ENCODE measurements at places on chromosomes 5 and 9.

DNA sequence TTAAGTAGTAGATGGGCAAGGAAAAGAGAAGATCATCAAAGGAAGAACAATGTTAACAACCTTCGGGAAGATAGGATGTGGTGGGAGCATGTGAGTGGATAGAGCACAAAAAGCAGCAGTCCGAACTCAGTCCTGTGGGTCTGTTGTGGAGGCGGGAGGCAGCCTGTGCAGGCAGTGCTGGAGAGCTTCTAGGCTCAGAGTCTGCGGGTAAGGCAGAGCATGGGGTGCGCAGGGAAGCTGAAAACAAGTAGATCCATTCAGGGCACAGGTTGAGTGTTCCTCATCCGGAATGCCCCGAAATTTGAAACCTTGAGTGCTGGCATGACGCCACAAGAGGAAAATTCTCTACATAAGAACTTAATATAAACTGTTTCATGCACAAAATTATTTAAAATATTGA lies 84.9 kb downstream of the PPIC start:
- no peaks in the 10 kb centered on the region for H3K4me1 ChIP-seq
- H3K27me3 ChIP-seq = no peaks in the 10 kb centered on the region
- H3K4me3 ChIP-seq = no peak overlapping the region
- no peaks in the 10 kb centered on the region for H3K36me3 ChIP-seq
- DNase-seq = no peak

DNA sequence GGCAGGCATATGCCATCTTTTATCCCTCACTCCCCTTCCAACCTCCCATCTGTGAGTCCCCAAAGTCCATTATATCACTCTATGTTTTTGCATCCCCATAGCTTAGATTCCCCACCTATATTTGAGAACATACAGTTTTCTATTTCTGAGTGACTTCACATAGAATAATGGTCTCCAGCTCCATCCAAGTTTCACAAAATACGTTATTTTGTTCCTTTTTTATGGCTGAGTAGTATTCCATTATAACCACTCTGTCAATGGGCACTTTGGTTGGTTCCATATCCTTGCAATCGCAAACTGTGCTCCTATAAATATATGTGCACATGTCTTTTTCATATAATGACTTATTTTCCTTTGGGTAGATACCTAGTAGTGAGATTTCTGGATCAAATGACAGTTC lies 178.6 kb downstream of the GAS1 start:
- H3K36me3 ChIP-seq = no peaks in the 10 kb centered on the region
- no peak overlapping the region for H3K27ac ChIP-seq
- H3K4me3 ChIP-seq = no peak overlapping the region
- no peaks in the 10 kb centered on the region for H3K4me1 ChIP-seq
- no peak for DNase-seq

DNA sequence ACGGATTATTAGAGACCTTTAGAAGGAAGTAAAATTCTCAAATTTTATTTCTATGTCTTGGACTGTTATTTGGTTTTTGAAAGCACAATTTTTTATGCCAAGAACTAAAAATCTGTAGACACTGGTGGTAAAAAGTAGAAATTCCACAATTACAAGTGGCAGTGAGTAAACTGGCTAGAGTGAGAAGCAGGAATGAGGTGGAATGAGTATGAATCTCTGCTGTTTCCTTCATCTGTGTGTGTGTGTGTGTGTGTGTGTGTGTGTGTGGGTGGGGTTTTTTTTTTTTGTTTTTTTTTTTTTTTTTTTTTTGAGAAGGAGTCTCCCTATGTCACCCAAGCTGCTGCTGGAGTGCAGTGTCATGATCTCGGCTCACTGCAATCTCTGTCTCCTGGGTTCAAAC lies 94.2 kb downstream of the TLE4 start:
- peaks cover 19% of the 10 kb centered on the region for H3K36me3 ChIP-seq
- no peak overlapping the region for H3K4me3 ChIP-seq
- no peak for DNase-seq
- no peaks in the 10 kb centered on the region for H3K27me3 ChIP-seq
- H3K27ac ChIP-seq = no peak overlapping the region

- DNase-seq = no peak
- no peaks in the 10 kb centered on the region for H3K27me3 ChIP-seq
- H3K4me1 ChIP-seq = no peaks in the 10 kb centered on the region
- H3K4me3 ChIP-seq = no peak overlapping the region
- no peaks in the 10 kb centered on the region for H3K36me3 ChIP-seq
Measured at GRCh38 chr5:98349251-98349989, 424.0 kb upstream of the RGMB start.

GRCh38 chr5:123598028-123598689 lies 86.2 kb downstream of the CSNK1G3 start:
- peaks cover 31% of the 10 kb centered on the region for H3K36me3 ChIP-seq
- no peaks in the 10 kb centered on the region for H3K27me3 ChIP-seq
- H3K27ac ChIP-seq = peak overlapping the region; percentile 26
- no peak overlapping the region for H3K4me3 ChIP-seq
- H3K4me1 ChIP-seq = peaks cover 14% of the 10 kb centered on the region
- DNase-seq = no peak

GRCh38 chr5:94184870-94185269 lies 433.5 kb downstream of the KIAA0825 start:
- H3K27me3 ChIP-seq = peaks cover 4% of the 10 kb centered on the region
- no peak overlapping the region for H3K27ac ChIP-seq
- H3K4me3 ChIP-seq = no peak overlapping the region
- DNase-seq = no peak
- peaks cover 2% of the 10 kb centered on the region for H3K36me3 ChIP-seq
- H3K4me1 ChIP-seq = no peaks in the 10 kb centered on the region

- H3K27ac ChIP-seq = peak overlapping the region; percentile 100
- H3K4me1 ChIP-seq = peaks cover 73% of the 10 kb centered on the region
- H3K4me3 ChIP-seq = peak overlapping the region; percentile 90
- H3K27me3 ChIP-seq = peaks cover 8% of the 10 kb centered on the region
- peaks cover 13% of the 10 kb centered on the region for H3K36me3 ChIP-seq
Measured at GRCh38 chr9:70411121-70411929, 3.1 kb downstream of the KLF9 start.

GRCh38 chr9:33065157-33066076 lies 11.1 kb downstream of the SMU1 start:
- no peak overlapping the region for H3K4me3 ChIP-seq
- H3K4me1 ChIP-seq = peaks cover 5% of the 10 kb centered on the region
- H3K27ac ChIP-seq = peak overlapping the region; percentile 73
- H3K36me3 ChIP-seq = peaks cover 47% of the 10 kb centered on the region
- H3K27me3 ChIP-seq = no peaks in the 10 kb centered on the region

- no peak for DNase-seq
- H3K27me3 ChIP-seq = no peaks in the 10 kb centered on the region
- peaks cover 11% of the 10 kb centered on the region for H3K36me3 ChIP-seq
- H3K4me1 ChIP-seq = peaks cover 22% of the 10 kb centered on the region
- no peak overlapping the region for H3K27ac ChIP-seq
Measured at GRCh38 chr9:20387062-20387461, 235.2 kb downstream of the MLLT3 start.

GRCh38 chr9:11194246-11194645 lies 581.4 kb upstream of the PTPRD start:
- no peak overlapping the region for H3K27ac ChIP-seq
- H3K4me3 ChIP-seq = no peak overlapping the region
- no peaks in the 10 kb centered on the region for H3K4me1 ChIP-seq
- no peaks in the 10 kb centered on the region for H3K36me3 ChIP-seq

DNA sequence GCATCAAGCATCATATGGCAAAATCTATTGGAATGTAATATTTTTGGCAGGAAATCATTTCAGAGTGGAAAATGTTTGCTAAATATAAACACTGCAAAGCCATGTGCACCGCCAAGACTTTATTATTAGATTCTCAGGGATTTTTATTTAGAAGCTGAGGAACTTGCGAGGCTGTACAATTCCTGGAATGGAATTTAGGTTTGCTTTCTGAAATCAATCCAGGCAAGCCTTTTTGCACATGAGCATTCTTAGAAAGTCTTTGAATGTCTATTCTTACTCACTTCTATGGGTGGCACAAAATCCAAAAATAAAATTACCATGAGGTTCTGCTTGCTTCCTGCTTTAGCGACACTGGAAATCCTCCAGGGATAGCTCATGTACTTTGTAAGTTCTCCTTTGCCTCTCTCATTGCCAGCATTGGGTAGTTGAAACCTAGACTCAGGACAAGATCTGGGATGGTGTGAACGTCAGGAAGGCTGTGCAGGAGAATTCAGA lies 71.5 kb upstream of the PALM2AKAP2 start:
- H3K4me3 ChIP-seq = no peak overlapping the region
- H3K4me1 ChIP-seq = no peaks in the 10 kb centered on the region
- peaks cover 4% of the 10 kb centered on the region for H3K27me3 ChIP-seq
- H3K27ac ChIP-seq = no peak overlapping the region
